ENCODE measurements at places on chromosomes 1 and 21.

DNA sequence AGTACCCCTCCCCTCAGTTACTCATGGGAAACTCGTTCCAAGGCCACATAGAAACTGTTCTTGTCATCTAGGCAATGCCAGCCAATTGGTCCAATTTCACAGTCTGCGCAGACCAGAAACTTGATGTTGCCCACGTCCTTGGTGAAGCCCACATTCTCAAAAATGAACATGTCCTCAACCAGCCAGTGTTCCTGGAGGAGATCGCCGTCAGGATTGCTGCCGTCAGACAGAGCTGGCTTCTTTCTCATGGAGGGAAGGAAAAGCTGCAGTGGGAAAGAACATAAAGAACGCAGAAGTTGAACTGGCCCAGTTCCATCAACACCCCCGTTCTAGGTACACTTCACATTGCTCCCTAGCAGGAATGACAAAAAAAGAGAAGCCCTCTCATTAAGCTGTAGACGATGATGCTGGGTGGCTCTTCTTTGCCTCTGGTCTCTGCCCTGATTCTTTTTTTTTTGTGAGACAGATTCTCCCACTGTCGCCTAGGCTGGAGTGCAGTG is 7.9 kb downstream of the RABIF start:
- no peak for DNase-seq

GRCh38 chr1:198678301-198678836 is 39.5 kb downstream of the PTPRC start:
- no peak for DNase-seq

GRCh38 chr1:204410688-204411450 is 748 bp downstream of the PPP1R15B start:
- DNase-seq = peak; percentile 74

GRCh38 chr21:46007492-46007868 is 25.9 kb downstream of the COL6A1 start:
- DNase-seq = no peak

DNA sequence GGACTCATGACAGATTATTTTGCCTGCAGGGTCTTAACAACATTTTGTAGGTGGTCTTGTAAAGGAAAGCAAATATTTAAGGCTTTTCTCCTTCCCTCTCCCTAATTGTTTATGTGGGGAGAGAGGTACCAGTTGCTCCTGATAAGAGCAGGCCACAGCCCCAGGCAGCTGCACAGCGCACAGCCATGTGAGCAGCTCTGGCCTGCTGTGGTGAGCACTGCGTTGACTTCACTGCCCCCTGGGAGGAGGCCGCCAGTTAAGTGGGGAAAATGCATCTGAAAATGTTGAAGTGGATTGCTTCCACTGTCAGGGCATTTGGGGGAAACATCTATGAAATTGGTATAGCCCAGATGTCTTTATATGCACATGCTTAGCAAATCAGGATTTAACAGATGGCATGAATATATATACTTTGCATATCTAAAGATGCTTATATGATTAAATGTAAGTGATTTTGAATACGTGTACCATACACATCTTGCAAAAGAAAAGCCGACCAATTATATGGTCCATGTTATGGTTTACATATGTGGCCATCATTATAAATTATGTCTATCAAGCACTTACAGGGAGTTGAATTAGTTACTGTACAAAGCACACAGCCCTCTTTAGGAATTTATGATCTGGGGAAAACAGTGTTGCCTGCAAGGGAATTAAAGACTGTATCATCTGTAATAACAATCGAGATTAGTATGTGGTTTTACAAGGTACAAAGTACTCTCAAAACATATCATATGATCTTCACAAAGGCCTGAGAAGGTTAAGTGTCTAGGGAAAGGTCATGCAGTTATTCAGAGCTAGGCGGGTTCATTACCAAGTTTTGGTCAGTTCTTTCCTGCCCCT is 132.1 kb downstream of the RHOU start:
- DNase-seq = peak; percentile 51

DNA sequence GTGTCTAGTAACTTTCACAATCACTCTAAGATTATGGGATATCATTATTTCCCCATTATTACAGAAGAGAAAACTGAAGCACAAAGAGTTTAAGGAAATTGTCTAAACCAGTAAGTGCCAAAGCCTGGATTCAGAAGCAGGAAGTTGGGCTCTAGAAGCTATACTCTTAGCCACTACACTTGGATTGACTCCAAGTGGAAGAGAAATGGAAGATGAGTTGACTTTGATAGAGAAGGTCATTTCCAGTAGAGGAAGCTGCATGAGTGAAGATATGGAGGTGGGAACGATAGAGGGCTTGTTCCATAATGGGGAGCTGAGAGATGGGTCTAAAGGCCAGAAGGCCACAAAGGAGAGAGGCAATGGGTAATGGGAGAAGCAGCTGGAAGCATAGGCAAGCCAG is 11.7 kb upstream of the TDRD10 start:
- no peak for DNase-seq

DNA sequence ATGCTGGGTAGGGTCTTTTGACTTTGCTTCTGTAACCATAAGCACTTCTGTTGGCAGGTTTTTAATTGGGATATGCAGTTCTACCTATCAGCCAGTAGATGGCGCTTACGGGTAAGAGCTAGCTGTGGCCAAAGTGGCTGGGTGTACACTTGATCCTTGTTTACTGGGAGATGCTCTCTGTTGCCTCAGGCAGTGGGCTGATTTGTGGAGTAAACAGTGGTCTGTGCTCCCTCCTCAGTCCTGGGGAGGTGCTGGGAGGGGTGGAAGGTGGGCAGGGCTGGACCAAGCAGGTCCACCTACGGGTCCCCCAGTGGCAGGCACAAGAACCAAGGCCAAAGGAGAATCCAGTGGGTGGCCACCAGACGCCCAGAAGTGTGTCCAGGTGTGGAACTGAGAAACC is 43.4 kb downstream of the RALGPS2 start:
- no peak for DNase-seq

DNA sequence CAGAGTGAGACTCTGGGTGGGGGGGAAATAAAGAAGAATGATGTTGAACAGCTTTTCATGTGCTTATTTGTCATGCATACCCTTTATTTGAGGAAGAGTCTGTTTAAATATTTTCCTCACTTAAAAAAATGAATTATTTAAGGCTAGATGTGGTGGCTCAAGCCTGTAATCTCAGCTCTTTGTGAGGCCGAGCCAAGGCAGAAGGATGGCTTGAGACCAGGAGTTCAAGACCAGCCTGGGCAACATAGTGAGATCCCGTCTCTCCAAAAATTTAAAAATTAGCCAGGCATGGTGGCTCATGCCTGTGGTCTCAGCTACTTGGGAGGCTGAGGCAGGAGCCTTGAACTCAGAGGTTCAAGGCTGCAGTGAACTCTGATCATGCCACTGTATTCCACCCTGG is 25.4 kb downstream of the SLC30A1 start:
- DNase-seq = no peak

DNA sequence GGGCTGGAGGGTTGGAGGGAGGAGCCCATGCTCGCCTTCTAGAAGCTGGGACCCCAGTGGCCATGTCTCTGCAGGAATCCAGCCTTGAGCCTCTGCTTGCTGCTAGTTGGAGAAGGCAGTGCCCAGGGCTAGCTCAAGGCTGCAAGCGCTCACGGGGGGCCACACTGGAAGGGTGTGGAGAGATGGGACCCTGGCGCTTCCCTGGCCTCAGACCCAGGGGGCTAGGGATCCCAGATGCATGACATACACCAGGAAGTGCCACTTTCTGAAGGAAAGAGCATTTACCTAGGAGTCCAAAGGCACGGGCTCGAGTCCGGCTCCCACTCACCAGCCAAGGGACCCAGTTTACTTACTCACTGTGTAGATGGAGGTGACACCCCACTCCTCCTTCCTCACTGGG is 32.6 kb downstream of the NENF start:
- no peak for DNase-seq

DNA sequence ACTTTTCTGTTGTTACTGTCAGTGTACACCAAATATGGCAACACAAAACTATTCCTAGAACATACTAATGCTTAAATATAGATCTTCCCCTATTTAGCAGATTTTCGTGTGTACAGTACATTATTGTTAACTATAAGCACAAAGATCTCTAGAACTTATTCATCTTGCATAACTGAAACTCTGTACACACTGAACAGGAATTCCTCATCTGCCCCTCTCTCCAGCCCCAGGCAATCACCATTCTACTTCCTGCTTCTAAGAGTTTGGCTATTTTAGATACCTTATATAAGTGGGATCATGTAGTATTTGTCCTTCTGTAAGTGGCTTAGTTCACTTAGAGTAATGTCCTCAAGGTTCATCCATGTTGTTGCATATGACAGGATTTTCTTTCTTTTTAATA is 4.5 kb upstream of the RGL1 start:
- no peak for DNase-seq

DNA sequence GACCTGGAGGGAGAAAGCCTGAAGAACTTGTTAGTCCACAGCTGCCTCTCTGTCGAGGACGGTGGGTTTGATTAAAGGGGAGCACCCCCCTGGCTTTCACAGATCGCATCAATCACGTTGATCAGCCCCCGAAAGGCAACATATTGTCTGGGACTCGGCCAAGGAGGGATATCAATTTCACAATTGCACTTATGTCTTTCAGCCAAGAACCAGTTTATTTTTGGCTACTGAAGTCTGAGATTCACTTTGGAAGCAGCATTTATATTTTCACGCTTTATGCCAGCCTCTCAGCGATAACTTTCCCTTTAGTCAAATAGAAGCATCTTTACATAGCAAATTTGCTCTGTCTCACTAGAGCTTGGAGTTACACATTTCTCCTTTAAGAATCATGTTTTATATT is 253.2 kb upstream of the RRP15 start:
- DNase-seq = no peak

DNA sequence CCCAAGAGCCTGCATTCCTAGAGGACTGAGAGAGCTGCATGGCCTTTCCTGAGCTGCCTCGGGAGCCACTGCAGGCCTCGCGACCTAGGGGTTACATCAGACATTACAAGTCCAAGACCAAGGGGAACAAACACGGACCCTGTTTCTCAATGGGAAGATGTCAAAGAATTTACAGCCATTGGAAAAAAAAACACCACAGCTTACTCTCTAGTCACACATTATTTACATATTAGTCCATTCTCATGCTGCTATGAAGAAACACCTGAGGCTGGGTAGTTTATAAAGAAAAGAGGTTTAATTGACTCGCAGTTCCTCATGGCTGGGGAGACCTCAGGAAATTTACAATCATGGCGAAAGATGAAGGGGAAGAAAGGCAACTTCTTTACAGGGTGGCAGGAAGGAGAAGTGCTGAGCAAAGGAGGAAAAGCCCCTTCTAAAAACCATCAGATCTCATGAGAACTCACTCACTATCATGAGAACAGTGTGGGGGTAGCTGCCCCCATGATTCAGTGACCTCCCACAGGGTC is 8.4 kb upstream of the PRMT2 start:
- no peak for DNase-seq

DNA sequence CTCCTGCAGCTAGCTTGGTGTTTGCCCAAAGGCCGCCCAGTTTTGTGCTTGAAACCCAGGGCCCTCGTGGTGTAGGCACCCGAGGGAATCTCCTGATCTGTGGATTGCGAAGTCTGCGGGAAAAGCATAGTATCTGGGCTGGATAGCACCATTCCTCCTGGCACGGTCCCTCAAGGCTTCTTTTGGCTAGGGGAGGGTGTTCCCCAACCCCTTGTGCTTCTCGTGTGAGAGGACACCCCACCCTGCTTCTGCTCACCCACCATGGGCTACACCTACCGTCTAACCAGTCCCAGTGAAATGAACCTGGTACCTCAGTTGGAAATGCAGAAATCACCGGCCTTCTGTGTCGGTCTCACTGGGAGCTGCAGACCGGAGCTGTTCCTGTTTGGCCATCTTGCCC is 403.5 kb downstream of the USP25 start:
- no peak for DNase-seq

GRCh38 chr1:215188302-215188950 is 105.9 kb downstream of the KCNK2 start:
- DNase-seq = no peak

GRCh38 chr1:44786138-44786840 is 1.7 kb downstream of the BEST4 start:
- DNase-seq = peak; percentile 78

DNA sequence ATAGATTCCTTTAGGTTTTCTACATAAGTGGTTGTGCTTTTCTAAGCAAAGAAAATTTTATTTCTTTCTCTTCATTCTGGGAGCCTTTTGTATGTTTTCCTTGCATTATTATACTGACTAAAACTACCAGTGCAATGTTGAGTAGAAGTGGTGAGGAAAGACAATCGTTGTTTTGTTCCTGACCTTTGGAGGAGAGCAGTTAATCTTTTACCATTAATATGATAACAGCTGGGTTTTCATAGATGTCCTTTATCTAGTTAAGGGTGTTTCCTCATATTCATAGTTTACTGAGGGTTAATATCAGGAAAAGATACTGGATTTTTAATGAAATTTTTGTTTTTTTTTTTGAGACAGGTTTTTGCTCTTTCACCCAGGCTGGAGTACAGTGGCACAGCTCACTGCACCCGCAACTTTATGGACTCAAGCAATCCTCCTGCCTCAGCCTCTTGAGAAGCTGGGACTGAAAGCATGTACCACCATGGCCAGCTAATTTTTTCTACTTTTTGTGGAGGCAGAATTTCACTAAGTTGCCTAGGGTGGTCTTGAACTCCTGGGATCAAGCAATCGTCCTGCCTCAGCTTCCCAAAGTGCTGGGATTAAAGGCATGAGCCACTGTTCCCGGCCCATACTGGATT is 9.0 kb upstream of the KCTD3 start:
- no peak for DNase-seq

DNA sequence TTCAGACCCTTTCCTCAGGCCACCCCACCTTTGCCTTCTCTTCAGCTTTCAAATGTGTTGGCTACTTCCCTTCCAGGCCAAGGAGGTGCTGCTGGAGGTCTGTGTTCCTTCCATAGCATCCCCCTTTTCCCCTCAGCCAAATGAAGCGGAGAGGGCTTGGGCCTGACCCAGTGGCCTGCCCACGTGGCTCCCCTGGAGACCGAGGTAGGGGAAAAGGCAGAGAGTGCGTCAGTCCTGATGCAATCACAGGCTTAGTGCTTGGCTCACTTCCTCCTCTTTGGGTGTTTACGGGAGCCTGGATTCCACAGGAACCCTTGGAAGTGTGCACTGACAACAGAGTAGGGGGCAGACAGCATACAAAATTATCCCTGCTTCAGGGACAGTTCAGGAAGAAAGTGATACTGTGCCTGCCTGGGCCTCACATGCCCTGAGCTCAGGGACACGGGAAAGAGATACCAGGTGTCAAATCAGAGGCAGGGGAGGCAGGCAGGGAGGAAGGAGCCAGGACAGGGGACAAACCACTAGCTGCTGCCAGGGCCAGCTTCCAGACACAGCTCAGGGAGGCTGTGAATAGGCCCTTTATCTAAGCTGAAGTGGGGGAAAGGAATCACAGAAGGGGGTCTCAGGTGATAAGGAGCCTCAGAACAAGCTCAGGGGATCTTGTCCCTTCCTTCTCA is 16.6 kb upstream of the PTP4A2 start:
- DNase-seq = peak; percentile 86

GRCh38 chr1:12407050-12407961 is 177.5 kb downstream of the VPS13D start:
- no peak for DNase-seq

- DNase-seq = no peak
These were observed 29.9 kb downstream of the EPHA8 start for GRCh38 chr1:22592919-22593790.

DNA sequence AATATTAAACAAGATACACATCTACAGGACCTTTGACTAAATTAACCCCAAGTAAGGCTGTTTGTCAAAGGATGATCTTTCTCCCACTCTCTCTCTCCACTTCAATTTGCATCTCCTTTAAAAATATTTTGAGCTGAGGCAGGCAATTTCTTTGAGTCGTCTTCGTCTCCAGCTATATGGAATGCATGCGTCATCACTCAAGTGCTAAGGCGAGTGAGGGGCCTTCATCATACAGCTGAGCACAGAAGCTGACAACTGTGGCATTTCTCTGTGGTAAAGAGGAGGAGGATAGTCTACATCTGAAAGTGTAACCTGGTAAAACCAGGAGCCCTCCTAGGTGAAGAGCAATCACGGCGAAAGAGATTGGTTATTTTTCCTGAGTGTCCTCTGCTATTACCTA is 7.6 kb downstream of the EPHX4 start:
- no peak for DNase-seq
